WTC11 (cell line): ENCODE measurements at places on chromosomes 6 and 20.

DNA sequence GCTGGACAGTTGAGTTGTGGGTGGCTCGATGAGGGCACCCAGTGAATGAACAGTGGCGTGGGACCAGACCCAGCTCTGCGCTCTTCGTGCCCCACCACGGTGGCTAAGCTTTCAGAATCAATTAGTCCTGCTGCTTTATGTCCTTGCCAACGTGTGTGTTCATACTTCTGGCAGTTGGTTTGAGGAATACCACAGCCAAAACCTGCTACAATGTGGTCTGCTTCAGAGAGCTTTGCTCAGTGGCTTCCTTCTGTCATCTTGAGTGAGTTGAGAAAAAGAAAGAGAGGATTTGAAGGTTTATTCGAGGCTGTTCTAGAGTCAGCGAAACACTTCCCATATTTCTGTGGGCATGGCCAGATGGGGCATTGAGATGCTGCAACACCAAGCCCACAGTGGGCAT, 39.5 kb upstream of the SLC22A2 start:
- DNase-seq = no peak

DNA sequence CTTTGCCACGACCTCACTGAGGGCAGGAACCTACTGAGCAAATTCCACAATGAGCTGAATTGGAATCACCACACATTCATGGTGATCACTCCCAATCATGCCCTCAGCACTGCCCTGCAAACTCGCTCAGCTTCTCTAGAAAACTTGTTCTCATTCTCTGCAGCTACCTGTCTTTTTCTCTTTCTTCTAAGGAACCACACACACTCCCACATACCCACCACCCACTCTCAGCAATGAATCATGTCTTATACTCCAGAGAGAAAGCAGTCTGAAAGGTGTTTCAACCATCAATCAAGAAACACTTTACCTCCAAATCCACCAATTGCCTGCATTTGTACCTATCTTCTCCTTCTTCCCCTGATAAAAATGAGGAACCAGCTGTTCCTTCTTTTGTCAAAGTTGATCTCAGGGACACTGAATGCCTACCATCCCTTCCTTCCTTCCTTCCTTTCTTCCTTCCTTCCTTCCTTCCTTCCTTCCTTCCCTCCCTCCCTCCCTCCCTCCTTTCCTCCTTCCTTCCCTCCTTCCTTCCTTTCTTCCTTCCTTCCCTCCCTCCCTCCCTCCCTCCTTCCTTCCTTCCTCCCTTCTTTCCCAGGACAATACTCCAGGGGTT, 84.6 kb upstream of the SGK1 start:
- DNase-seq = no peak

- no peak for DNase-seq
Observed at GRCh38 chr6:11854408-11855165, 76.0 kb upstream of the ADTRP start.

GRCh38 chr20:52684905-52685304, 287.3 kb upstream of the TSHZ2 start:
- DNase-seq = no peak

- DNase-seq = no peak
Observed at GRCh38 chr6:90175627-90176538, 120.8 kb downstream of the BACH2 start.

GRCh38 chr20:9928281-9928737, 89.4 kb upstream of the PAK5 start:
- DNase-seq = no peak

GRCh38 chr6:129844118-129844891, 16.8 kb downstream of the TMEM244 start:
- DNase-seq = no peak

- DNase-seq = no peak
Observed at GRCh38 chr6:139679516-139680179, 305.2 kb upstream of the CITED2 start.

- DNase-seq = no peak
Observed at GRCh38 chr6:32668226-32668747, 1.8 kb upstream of the HLA-DQB1 start.

DNA sequence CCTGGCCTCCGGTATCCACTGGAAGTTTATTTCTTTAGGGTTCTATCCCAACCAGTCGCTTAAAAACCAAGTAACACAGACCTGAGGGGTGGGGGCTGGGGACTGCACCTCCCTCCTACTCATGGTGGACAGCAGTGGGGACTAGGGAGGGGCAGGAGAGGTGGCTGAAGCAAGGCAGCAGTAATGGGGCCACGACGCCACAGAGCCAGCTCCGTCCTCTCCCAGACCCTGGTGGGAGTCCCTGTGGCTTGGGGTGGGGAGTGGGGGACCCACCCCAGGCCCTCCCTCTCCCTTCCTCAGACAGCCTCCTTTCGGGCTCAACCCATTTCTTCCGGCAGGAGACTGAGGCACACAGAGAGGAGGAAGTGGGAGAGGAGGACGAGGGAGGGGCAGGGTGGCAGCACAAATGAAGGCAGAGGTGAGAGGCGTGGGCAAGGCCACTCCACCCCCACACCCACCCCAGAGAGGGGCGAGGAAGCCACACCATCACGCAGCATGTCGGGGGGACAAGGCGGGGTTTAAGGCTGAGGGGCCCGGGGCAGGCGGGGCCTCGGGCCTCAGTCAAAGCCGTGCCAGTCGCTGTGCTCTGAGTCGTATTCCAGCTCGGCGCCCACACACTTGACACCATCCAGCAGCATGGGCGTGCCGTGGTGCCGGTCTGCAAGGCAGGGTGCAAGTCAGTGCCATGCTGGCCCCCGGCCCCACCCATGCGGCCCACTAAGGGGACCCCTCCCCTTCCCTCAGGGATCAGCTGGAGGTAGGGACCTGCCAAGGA, 13.9 kb downstream of the ADISSP start:
- DNase-seq = no peak

GRCh38 chr20:53900380-53900999, 169.9 kb downstream of the BCAS1 start:
- no peak for DNase-seq

GRCh38 chr6:7921632-7922092, 11.1 kb upstream of the TXNDC5 start:
- DNase-seq = no peak

GRCh38 chr6:108655806-108656651, 95.3 kb downstream of the FOXO3 start:
- no peak for DNase-seq

DNA sequence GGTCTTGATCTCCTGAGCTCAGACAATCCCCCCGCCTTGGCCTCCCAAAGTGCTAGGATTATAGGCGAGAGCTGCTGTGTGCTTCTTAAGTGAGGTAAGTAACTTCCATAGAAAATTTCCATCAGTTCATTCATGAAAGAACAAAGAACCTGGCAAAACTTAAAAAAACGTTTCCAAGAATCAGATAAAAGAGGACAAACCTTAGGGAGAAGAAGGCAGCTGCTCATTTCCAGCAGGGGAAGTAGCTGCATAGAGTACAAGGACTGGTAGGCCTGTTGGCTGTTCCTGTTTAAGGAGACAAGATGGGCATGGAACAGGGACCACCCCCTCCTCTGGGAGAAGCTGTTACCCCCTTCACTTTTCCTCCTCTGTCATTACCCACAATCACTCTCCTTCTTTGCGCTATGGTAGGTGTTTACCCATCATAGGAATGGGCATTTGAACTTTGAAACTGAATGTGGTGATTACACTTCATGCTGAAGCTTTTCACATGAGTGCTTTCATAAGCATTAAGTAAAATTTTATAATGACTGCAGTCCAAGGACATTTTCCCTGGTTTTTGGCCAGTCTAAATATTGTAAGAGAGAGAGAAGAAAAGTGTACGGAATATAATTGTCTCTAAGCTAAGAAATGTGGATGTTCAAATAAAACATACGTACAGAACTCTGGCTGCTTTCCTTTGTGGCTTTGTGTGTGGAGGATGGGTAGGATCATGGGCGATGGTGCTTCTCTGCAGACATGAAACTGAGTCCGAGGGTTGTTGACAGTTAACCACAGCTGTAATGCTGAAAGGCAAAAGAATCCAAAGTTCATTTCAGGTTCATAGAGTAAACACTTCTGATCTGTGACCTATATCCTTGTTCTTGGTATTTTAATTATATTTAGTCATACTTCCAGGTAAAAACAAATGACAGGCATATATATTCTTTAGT, 56.4 kb downstream of the CCN2 start:
- DNase-seq = no peak

DNA sequence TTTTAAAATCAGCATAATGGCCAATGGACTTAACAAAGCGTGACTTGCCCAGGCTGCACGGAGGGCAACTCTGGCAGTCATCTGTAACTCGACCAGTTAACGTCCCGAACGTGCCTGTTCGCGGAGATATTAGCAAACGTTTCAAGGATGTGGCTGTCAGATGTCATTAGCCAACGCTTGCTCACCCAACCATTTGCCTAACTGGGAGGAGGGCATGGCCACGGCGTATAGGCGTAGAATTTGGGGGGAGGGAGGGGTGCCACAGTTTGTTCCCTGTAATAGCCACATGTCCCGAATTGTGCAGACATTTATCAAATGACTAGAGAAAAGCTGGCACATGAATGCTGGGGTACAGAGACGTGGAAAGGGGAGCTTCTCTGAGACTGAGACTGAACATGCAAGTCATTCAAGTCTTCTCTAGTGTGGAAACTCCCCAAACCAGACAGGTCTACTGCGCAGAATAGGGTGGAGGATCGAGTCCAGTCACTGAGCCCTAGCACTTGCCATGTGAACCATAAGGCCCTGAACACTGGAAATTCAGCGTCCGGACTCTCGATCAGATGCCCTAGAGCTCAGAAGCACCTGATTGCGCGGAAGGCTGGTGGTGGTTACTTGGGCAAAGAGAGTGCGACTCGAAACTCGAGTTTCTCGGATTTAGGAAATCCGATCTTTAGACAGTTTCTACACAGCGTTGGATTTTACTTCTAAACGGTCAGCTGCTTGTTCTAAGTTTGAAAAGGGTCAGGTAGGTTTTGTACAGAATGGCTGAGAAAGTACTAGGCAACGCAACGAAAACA, 32.6 kb downstream of the TFAP2B start:
- no peak for DNase-seq

DNA sequence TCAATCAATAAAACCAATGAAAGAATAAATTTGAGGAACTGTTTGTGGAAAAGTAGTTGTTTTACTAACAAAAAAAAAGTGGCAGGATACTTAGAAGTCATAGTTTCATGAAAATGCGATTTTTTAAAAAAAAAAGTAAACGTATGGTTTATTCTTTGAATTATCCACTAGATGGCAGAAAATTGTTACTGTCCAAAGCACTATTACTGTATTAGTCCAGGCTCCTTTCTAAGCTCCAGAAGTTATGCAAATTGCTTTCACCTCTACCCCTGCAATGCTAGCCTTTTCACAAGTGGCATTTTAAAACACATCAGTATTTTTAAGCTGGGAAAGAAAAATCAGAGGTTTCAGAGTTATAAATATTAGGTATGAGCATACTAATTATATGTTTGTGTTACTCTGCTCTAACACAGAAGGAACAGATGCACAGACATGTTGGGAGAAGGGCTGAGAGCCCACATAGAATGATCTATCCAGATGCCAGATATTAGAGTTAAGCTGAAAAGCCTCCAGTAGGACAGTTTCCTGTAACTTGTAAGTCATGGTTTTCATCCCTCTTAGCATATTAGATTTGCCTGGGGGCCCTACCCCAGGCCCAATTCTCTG, 63.9 kb downstream of the FHL5 start:
- DNase-seq = no peak
